ENCODE measurements at places on chromosomes 6 and 20.

DNA sequence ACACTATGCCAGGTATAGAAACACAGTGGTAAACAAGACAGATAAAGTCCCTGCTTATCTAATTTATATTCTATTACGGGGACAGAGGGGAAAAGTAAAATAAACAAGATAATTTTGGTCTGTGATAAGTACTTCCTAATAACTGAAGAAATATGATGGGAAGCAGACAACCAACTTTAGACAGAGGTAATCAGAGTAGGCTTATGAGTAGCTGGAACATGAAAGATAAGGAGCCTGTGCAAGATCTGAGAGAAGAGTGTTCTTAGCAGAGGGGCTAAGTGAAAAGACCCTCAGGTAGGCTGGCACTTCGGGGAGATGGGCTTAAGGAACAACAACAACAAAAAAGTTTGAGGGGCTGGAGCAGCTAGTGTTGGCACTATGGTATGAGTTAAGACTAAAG is 4.1 kb downstream of the RNF8 start:
- no peak for DNase-seq

DNA sequence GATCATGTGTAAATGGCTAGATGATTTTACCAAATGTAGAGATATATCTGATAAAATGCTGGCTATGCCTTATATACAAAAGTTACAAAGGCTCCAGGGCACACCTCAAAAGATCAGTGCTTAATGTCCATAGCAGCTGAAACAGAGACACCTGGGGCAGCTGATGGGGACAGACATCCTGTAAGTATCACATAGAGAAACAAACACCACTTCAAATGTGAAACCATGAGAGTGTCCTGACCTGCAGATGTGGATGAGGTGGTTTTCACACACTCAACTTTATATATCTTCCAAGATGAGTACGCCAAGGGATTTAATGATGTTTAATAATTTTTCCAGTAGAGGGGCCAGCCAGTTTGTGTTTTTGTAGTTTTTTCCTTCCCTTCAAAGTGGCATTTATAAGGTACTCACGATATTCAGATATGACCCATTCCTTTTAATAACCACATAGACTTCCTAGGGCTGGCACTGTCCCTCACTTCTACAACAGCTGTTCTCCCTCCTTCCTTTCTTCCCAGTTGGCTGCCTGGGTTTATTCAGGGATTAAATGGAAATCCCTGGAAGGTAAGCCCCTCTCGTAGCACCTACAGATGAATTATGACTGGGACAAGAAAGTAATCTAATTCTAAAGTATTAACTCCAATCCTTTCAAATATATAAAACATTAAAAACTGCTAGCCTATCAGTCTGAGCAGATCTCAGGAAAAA is 50.3 kb upstream of the MCM9 start:
- no peak for DNase-seq

DNA sequence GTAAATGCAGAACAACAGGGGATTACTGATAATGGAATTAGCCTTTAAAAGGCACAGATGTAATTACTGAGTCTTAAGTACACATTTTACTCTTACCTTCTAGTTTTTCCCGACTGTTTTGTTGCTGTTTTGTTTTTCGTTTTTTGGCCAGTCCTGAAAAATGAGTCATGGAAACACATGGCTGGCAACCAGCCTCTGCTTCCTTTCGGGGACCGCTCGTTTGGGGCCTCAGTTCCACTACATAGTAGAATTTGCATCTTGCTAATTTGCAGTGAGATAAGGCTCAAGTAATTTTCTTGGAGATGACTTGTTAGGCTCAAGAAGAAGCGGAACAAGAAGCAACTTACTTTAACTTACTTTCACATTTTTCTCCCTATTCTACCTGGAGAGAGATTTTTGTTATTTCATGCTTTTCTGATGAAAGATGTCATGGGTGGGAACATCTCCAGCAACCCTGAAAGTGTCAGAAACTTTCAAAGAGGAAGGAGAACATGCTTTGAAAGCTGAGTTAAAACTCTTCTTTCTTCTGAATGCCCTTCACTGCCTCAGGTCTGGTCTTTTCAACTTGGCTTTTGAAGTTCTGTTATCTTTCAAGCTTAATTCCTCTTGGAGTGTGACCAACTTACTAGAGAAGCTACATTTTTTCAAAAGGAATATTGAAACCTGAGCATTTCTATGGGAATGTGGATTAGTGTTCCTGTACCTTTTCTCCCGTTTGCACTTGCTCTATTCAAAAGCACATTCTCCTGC is 71.5 kb upstream of the HDAC2 start:
- no peak for DNase-seq

DNA sequence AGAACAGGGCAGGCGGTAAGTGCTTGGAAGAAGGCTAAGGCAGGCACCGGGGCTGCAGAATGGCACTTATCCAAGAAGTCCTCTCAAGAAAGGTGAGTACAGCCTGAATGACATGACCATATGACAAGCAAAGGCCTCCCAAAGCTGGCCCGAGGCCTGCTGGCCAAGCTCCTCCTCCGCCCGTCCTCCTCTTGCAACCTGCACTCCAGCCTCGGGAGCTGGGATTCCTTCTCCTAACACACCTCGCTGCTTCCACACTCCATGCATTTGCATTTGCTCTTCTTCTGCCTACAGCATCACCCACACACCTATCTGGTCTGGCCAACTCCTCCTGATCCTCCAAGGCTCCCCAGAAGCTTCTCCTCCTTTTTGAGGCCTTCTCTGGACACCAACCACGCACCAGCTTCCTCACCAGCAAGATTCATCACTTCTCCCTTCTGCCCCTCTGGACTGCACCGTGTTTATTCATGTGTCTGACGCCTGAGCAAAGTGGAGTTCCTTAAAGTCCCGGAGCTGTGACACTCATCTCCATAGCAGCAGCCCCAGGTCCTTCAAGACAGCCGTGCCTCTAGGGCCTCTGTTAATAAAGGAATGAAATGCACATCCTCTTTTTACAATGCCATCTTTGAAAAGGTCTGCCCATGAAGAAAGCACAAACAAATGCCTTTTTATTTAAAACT is 32.3 kb downstream of the CNKSR3 start:
- no peak for DNase-seq

DNA sequence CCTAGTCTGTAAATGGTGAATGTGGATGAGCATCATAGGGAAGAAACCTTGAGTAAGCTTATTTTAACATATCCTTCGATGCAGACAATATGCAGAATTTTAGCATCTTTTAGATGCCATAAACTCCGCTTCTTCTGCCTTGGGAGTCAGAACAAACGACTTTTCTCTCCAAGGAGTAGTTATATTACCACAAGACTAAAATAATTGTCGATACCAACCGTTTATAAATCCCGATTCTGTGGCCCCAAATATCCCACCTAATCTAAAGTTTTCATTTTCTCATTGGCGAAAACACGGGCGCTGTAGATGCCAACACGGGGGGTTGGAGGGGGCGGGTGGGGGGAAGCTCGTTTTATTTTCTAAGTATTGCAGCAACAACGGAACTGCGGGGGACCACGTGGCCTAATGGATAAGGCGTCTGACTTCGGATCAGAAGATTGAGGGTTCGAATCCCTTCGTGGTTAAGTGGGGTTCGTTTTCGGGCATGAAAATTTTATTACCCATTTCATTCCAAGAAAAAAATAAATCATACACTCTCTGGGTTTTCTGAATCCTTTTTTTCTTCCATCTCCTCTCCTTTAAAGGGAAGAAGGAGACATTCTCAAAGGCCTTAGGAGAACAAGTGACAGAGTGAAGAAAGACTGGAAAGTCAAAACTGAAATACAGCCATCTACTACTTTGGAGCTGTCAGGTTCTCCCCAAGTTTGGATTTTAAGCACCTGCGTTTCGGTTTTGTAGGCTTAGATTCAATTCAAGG is 65.5 kb upstream of the BTN3A2 start:
- no peak for DNase-seq

GRCh38 chr6:33815854-33816253 is 12.1 kb upstream of the MLN start:
- no peak for DNase-seq

DNA sequence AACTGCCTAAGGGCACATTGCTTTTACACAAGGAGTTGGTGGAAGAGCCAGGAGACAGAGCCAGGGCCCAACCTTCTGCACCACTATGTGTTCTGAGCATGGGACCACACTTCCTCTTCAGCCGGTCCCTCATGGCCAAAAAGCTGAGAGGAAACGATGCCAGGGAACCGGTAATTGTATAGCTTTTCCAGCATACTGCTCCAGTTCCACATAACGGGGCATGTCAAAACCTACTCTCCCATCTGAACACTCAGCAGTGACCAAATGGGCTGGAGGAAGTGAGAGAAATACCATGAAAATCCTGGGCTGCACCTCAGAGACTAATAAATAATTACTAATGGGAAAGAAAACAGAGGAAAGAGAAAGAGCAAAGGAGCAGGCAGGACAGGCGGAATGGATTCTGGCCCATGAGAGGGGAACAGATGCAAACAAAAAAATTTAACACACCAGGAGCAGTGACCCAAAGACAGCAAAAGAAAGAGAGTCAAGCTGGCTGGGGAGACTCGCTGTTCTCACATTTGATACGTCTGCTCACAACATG is 52.0 kb upstream of the BMP2 start:
- DNase-seq: no peak

DNA sequence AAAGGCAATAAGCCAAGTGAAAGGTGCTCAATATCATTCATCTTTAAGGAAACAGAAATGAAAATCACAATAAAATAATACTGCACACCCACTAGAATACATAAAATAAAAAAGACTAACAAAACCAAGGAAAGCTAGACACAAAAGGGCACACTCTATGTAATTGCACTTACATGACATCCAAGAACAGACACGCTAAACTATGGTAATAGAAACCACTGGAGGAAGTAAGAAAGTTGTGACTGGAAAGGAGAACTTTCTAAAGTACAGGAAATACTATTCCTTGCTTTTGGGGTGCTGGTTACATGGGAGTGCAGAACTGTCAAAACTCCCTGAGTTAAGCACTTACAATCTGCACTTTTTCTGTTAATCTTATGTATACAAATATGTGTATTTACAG is 253.7 kb upstream of the RUNX2 start:
- DNase-seq: no peak

- no peak for DNase-seq
Measured at GRCh38 chr20:48805286-48805685, 22.5 kb downstream of the PREX1 start.

GRCh38 chr20:22921595-22922421 is 113.3 kb upstream of the SSTR4 start:
- DNase-seq: peak; percentile 38

DNA sequence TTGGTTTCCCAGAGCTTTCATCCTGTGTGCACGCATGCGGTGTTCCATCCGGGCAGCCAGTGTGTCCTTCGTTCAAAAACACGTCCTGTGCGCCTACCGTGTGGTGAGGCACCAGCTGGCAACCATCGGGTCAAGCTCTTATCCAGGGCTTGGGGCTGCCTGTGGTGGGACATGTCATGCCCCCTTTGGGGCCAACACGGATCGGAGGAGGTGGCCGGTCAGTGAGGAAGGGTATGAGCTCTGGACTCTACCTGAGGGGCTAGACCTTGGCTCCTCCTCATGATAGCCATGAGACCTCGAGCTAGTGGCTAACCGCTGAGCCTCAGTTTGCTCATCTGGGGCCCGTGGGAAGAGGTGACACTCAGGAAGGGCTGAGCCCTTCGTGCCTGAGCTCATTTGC is 158.5 kb upstream of the PMEPA1 start:
- no peak for DNase-seq

DNA sequence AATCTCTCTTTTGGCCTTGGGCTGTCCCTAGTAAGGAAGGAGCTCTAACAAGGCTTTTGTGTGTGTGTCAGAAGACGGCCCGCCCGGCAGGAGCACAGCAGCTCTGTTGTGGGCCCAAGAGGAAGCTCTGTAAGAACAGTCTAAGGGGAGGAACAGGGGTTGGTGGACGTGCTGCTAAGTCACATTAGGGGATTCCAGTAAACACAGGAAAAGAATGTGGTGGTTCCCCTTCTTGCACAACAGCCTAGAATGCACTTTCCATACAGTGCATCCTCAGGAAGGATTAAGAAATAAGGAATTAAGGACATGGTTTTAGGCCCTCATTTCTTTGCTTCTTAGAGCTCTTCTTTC is 114.5 kb downstream of the RNF144B start:
- DNase-seq: peak; percentile 30

DNA sequence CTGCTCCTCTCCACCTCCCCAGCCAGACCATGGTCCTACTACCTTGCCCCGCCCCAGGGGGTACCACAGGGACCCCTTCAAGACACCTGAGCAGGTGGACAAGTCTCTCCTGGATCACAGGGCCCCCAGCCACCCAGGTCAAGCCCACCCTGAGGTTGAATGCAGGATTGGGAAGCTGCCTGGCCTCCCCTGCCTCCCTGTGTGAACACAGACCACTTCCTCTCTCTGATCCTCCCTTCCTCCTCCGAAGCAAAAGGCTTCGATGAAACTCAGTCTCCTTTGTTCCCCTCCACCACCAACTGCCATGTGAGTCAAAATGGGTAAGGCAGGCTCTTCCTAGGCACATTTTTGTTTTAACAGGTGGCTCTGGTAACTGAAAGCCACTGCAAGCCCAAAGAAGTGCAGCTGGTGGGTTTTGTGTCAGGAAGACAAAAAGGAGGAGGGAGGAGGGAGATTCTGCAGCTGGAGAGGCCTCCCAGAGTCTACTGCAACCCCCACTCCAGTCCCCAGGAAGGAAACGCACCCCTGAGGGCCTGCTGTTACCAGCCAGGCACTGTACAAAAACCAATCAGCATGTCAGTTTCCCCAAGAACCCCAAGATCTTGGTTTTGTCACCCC is 5.4 kb downstream of the ADA start:
- DNase-seq: peak; percentile 75

- peak; percentile 71 for DNase-seq
Measured at GRCh38 chr6:139323511-139324300, 31.9 kb upstream of the TXLNB start.

DNA sequence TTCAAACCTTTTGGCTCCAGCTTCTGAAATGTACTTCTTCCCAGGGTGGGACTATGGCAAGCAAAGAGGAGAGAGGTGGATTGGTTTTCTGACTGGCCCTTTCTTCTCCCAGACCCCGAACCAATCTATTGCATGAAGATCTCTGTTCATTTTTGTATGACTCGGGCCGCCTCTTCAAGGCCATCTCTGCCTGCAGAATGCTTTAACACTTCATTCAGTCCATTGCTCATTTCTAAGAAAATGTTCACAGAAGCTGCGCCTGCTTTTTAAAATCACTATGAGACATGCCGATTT is 1.6 kb downstream of the VGLL2 start:
- no peak for DNase-seq

GRCh38 chr20:12053353-12053752 is 135.7 kb downstream of the BTBD3 start:
- peak; percentile 79 for DNase-seq

DNA sequence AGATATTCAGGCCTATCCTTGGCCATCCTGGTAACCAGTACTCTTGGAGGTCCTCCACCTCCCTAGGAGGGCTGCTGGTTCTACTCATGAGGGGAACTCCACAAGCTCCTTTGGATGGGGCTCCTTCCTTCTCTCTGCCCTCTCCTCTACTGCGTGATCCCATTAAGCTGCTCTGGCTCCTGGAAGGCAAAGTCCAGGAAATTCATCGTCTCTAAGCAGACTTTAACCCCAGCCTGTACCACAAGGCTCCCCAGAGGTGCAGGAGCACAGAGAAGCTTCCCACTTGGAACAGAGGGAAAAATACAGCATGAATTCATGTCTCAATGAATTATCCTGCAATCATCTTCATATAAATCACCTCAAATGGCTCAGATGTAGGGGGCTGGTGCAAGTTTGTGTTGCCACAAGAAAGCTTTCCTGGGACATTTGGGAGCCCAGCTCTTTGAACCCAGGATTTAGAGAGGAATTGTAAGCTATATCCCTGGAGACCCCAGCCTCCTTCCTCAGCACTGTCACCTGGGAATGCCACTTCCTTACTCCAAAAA is 355.4 kb downstream of the CDC5L start:
- no peak for DNase-seq

- no peak for DNase-seq
Measured at GRCh38 chr20:45810191-45810970, 2.1 kb upstream of the UBE2C start.

- no peak for DNase-seq
Measured at GRCh38 chr6:88813045-88813444, 150.4 kb downstream of the RNGTT start.
